Panc1 (cell line): ENCODE measurements at places on chromosomes 12 and 14. TPM values are rescaled to one million over a fixed set of nuclear protein-coding genes. Genes with fewer than 3 reads are reported as not detected.

SALL2 gene
- total RNA-seq = 1.5 TPM

ARHGAP9 gene
- total RNA-seq = 0.92 TPM

ARF3 gene
- total RNA-seq = 224 TPM

ARG2 gene
- 1.1 TPM for total RNA-seq

MLEC gene
- total RNA-seq = 171 TPM

SOCS2 gene
- total RNA-seq = 33.8 TPM

MIP gene
- total RNA-seq = not detected
